ENCODE measurements at places on chromosomes 16 and 17.

GRCh38 chr16:50945171-50945570 is 203.3 kb downstream of the CYLD start:
- no peak for DNase-seq

DNA sequence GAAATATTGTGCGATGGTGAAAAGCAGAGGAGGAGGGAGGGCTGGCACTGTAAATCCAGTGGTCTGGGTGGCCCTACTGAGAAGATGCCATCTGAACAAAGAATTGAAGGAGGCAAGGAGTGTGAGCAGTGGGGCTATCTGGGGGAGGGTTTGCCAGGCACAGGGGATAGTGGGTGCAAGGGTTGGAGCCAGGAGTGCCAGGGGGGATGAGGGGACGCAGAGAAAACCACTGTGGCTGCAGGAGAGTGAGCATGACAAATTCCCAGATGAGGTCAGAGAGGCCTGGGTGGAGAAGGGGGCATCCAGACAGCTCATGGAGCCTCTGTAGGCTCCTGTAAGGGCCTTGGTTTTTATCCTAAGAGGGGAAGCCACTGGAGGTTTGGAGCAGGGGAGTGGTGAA is 4.8 kb downstream of the XYLT2 start:
- no peak for DNase-seq

DNA sequence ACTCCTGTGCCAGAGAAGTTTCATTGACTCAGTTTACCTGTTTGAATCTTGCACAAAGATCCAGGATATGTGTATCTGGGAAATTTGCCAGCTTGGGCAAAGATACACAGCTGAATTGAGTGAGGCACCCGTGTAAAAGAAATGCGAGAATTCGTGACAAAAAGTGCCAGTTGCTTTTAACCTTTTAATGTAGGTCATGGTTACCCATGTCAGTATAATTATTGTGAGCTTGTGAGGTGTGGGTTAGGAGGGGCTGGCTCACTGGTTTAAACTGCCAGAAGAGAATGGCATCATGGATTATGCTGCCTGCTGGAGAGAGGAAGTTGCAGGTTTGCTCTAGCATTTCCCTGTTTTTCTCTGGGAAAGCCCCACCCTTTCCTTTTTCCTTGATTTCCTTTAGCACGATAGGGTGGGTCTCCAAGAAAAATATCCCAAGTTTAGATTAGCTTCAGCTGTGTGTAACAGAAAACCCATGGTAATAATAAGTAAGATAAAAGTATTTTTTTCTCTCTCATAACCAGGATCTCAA is 24.8 kb upstream of the NDRG4 start:
- no peak for DNase-seq

- DNase-seq, result no peak
Measured at GRCh38 chr17:29103341-29103740, 60.4 kb downstream of the PIPOX start.

- DNase-seq, result no peak
Measured at GRCh38 chr17:69344939-69345338, 18.0 kb upstream of the ABCA5 start.

DNA sequence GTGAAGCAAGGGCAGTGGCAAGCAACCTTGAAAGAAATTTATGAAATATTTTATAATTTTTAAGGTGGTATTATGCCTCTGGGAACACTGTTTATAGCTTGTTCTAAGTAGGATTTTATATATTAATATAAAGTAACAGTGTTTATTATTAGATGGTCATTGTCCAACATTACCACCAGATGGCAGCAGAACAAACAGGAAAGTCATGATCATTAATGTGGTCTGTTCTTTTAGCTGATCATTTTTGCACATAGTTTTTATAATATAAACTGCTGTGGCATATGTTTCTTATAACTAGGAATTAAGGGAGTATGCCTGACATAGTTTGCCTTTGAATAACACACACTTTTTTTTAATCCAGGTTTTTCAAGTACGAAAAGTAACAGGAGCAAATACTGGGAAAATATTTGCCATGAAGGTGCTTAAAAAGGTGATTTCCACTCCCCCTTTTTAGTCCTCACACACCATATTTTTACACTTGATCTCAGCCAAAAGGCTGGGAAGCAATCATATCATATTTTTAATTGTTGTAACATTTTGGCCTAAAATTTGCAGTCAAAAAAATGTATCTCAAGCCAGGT is 21.4 kb downstream of the RPS6KB1 start:
- DNase-seq, result peak; percentile 43

DNA sequence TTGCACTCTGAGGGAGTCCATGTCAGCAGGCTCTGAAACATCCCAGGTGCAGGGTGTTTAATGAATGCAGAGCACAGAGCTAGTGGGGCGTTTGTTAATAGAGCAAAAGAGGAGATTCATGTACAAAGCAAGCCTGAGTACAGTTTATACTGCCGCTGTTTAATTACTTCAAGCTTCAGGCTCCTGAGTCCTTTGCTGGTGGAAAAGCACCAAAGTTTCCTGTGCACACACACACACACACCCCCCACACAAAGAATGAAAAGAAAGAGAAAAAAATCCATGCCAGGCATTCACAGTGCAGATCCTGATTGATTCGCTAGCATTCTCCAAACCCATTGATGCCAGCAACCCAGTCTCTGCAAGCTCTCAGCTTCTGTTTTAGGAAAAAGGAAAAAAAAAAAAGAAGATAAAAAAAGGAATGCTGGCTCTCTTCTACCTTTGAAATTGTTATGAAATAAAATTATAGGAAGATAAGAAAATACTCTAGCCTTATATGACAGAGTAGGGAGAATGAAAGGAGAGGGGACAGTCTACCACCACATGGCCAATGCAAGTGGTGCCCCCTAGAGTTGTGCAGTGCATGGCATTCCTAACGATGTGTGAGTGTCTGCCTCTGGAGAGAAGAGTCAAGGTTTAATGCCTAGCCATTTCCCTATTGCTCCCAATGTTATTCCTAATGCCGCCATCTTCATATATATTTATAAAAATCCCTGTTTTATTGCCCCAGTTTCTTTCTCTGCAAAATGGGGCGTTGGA is 216.5 kb downstream of the TMEM114 start:
- no peak for DNase-seq

DNA sequence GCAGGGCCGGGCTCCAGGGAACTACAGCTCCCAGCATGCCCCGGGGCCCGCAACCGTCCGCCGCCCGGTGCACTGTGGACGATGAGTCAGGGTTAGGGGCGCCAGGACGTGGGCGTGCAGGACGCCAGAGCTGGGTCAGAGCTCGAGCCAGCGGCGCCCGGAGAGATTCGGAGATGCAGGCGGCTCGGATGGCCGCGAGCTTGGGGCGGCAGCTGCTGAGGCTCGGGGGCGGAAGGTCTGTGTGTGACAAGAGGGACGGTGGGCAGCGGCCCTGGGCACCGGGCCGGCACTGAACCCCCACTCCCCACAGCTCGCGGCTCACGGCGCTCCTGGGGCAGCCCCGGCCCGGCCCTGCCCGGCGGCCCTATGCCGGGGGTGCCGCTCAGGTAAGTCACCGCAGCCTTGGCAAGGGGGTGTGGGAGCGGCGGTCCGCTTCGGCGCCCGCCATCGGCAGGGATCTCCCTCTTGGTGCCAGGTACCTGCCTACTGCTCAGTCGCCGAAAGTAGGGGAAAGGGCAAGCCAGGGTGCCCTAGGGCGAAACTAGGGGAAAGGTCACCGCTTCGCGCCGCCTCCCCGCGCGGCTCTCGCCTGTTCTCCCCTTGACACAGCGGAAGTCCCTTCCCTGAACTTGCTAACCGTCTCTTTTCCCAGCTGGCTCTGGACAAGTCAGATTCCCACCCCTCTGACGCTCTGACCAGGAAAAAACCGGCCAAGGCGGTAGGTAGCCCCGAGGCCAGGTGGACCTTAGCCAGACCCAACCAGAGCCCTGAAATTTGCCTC is at the start of the genes ACADVL and DLG4:
Gene ACADVL (plus strand): TSS at position 127 of the 781 bp plus-strand sequence. CDS start 47 bp downstream, at position 174.
Gene DLG4 (minus strand): TSS at position 25 of the 781 bp plus-strand sequence.
- DNase-seq, result peak; percentile 61

DNA sequence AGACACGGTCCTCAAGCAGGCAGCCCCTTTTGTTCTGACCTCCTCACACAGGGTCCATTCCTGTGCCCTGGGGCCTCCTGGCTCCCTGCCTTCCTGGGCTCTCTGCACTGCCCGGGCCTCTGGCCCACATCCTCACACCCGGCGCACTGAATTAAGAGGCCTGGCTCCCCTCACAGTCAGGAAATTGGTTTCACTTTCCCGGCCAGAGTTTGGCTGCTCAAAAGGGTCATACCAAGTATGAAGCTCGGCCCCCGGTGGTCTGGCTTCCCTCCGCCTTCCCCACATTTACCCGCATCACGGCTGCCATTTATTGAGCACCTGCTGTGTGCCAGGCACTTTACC is 220.0 kb downstream of the NTN1 start:
- no peak for DNase-seq

DNA sequence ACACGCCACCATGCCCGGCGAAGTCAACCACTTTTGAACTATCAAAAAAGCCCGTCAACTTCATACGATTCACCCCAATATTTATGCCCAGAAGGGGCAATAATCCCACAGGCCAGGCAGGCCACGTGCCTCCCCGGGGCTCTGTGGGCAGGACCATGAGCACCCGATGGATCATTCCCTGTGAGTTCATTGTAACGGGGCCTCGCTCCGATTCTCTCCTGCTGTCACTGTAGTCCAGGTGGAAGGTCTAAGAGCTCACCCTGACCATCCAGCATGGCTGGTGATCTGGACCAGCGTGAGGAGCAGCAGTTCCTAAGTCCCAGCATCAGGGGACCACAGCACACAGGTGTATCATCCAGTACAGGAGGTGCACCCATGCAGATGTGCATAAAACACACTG is 77.5 kb upstream of the DOC2B start:
- no peak for DNase-seq

DNA sequence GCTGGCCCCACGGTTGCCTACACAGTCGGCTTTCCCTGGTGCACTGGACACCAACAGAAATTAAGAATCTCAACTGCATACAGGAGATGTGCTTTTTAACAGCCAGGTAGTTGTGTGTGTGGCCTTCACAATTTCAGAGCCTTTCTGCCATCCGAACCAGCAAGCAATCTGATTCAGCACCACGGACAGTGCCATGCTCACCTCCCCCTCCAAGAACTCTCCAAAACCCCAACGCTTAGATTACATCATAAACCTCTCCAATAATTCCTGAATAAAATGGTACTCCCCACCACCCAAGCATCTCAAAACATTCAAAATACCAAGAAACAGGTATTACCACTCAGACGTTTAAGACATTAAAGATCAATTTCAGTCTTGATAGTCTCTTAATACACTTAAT is 31.8 kb downstream of the USP7 start:
- DNase-seq, result peak; percentile 21

- DNase-seq, result no peak
Measured at GRCh38 chr17:81059026-81059425, 24.1 kb downstream of the BAIAP2 start.

DNA sequence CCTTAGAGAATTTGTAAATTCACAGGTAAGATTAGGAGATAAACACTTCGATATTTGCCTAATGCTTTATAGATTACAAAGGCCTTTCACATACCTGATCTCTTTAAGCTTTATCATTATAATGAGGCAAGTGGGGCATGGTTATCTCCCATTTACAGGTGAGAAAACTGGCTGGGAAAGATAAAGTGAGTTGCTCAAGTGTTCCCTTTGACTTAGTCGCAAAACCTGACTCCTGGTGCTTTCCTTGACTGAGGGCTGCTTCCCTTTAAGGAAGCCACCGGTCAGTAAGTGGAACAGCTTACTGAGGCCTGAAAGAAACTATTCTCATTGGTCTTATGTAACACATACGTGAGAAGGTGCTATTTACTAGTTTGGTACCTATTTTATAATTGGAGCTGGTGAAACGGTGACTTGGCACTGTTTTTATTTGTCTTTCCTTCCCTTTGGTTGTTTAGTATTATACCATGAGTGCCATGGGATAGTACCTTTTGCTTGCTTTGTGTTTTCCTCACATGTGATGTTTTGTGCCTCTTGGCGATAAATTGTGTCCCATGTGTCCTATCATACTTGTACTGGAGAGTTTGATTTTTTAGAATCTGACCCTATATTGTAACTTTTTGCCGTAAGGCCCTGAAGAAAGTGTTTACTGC is 57.2 kb downstream of the NUP88 start:
- DNase-seq, result no peak

DNA sequence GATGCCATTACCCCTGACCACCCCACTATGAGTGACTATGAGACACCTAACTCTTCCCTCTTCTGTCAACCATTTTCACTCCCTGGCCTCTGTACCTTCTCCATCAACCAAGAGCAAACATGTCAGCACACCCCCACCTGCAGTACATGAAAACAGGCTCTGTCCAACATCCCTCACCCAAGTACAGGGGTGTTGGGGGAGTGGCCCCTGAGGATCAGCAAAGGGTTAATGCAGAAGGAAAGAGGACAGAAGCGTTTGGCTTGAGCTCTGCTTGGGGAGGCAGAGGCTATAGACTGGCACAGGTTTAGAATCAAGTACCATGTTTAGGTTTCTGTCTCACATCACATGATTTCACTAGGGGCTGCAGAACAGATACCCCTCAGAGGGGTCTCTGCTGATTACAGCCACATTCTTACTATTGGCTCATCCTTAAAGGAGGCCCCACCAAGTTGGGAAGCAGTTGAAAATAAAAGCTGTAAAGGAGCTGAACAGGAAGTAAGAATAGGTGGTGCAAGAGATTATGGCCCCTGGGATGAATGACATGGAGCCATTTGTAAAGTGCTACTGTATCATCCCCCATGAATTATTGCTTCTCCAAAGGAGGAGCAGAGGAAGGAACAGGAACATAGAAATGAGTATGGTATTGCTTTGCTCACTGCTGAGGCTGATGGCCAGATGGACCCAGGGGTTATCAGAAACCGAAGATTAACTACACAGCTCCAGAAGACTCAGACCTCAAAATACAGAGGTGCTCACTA is 2.4 kb upstream of the PSMC3IP start:
- no peak for DNase-seq

- DNase-seq, result no peak
Measured at GRCh38 chr17:17728550-17729251, 47.4 kb downstream of the RAI1 start.

DNA sequence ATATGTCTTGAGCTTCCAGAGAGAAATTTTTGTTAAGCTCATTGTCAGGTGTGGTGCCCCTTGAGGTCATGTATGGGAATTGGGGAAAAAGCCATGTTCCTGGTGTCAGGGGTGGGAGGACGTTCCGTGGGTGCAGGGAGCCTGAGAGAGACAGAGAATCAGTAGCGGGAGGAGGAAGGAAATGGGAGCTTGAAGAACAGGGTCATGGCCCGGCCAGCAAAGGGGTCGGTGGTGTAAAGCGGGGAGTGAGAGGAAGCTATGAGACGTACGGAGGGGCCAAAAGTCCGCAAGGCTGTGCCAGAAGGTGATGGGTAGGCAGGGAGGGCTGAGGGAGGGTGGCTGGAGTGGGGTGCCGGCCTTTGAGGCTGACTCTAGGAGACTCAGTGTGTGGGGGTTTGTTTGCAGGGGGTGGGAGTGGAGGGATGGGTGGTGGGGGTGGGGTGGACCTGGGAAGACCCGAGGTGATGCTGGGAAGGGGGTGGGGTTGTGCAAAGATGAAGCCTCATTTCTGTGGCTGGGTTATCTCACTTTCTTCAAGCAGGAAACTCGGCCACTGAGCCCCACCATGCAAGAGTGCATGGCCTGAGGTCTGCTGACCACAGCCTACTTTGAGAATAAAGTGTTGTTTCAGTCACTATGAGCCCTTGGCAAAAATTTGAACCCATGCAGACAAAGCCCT is 63.6 kb downstream of the PLCG2 start:
- DNase-seq, result no peak

Measured in fibroblast of skin of left quadriceps (primary cell).